HEK293T (cell line): ENCODE measurements at places on chromosomes 1 and 21.

- no peak for DNase-seq
These were observed 28.6 kb downstream of the LRIG2 start for GRCh38 chr1:113101588-113101987.

GRCh38 chr1:228474507-228474906 is 12.7 kb upstream of the RNF187 start:
- no peak for DNase-seq

DNA sequence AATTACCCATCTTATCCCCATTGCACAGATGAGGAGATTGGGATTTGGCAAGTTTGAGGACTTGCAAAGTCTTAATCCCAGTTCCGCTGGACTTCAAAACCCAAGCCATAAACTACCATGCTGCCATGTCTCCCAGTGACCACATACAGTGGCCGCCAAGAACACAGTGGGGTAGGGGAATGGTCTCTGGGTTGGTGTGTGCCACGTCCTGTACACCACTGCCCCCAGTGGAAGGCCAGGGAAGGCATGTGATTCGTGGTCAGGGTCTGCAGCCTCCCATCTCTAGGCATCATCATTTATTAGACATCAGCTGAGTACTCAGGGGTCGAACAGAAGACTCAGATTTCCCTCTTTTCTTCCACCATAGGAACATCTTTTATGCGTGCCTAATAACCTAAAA is 76.0 kb downstream of the MAN1C1 start:
- peak; percentile 75 for DNase-seq

DNA sequence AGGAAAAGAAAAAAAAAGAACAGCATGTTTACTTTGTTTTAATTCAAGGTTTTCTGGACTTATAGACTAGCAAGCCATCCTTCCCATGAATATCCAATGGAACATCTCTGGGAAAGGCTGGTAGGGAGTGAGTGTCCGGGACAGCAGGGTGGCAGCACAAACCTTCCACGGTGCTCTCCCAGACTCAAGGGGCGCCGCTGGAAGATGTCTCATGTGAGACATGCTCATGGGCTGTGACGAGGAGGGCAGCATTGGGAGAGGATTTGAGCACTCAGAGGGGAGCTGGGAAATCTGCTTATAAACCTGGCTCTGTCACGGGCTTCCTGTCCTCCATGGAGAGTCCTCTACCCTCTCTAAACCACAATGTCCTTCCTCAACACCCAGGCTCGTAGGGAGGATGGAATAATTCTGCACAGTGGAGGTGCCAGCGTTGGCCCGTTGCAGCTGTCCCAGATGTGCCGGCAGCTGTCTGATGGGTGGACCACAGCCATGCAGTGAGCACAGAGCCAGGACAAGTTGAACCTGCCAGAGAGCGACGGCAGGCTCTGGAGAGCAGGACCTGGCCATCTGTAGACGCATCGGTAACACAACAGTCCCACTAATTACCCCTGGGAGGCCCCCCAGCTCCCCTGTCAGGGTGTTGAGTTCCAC is 100.1 kb upstream of the IGSF21 start:
- no peak for DNase-seq

DNA sequence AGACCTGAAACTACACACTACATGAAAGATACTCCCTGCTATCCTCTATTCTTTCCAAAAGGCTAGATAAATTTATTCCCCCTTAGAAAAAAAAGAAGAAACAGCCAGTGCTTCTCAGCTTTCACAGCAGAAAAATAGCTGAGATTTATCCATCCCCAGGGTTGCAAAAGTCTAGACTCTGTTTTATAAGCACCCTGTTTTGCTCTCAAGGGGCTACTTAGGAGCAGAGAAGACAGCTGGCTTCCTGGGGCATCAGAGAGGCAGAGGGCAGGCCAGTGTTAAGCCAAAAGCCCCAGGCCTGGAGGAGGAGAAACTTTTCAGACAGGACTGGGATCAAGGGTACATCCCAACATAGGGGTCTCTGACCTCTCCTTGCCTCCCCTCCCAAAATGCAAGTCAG is 3.9 kb downstream of the LAMB3 start:
- no peak for DNase-seq

DNA sequence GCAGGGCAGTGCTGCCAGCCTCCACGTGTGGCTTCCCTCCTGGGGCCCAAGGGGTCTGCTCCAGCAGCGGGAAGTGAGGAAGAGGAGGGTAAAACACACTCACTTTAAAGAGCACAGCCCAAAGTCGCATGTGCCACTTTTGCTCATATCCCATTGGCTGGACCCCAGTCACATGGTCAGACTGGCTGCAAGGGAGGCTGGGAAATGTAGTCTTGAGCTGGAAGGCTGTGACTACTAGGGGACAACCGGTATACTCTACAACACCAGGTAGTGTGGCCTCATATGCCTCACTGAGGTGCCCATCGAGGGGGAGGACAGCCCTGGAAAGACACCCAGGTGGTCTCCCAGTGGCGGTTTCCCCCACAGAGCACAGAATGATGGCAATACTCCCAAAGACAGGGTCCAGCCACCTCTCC is 45.2 kb downstream of the CAMK2N1 start:
- DNase-seq = peak; percentile 81

DNA sequence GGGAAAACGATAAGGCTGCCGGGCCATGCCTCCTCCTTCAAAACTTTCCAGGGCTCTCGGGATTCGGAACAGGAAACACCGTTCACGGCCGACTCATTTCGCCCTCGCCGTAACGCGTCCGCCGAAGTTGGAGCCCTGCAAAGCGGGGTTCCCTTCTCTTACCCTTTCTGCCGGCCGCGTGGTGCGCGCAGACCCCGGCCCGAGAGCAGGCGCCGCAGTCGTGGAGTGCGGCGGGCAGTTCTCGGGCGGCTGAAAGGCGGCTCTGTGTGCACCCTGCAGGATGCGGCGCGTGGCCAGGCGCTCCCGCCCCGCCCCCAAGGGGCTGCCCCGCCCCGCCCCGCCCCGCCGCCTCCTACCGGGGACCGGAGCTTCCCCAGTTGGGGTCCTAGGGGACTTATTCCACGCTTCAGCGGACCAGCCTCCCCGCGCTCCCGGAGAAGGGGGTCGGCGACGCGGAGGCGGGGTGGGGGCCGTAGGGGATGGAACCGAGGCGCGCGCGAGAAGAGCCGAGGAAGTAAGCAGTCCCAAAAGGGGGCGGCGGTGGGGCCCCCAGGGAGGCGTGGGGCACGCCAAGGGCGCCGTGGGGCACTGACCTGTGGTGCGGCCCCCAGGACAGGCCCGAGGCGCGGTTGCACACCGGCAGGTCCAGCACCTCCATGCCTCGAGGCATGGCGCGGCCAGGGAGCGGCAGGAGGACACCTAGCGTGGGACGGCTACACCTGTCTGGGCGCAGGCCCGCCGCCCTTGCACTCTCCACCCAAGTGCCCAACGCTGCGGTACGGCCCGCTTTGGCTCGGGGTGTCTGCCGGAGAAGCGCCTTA is at the start of gene MCOLN2:
MCOLN2 (minus strand) TSS at position 268 of the 821 bp plus-strand sequence; CDS start at position 27, 241 bp downstream.
- DNase-seq = peak; percentile 89

DNA sequence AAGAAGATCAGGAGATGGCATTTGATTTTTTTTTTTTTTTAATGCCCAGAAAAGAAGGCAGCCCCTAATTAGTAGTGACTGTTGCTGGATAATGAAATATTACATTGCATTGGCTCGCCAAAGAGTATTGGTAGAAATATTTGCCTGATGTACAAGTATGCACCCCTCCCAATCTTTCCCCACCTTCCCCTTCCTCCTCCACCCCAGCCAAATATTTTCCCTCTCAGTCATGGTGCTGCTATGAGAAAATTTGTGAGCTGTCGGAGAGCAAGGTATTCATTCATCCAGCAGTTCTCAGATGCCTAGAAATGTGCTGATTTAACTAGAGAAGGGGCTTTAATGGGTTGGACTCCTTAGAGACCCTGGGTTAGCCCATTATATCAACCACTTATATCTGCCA is 50.5 kb upstream of the IKBKE start:
- DNase-seq = no peak

GRCh38 chr1:247184254-247184653 is 12.4 kb upstream of the ZNF124 start:
- DNase-seq = no peak
